Urothelium cell line (cell line): ENCODE measurements at places on chromosomes 2 and 18.

GRCh38 chr2:232927032-232927792 lies 57.1 kb downstream of the SNORC start:
- DNase-seq: no peak

DNA sequence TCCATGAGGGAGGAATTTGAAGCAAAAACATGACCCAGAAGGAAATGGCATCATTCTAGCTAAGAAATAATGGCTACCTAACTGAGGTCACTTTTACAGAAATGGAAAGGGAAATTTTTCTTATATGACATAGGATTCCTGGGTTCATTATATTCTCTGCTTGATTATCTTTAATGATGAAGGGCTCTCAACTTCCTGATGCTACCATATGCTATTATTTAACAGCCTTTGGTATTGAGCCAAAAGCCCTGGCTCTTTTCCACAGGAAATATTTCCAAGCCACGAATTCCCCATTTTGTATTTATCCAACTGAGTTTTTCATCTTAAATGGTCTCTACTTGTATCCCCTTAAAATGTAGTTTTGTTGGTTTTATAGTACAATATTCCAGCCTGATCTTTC lies 63.2 kb upstream of the NPAS2 start:
- no peak for DNase-seq

GRCh38 chr2:23599667-23600066 lies 214.7 kb downstream of the KLHL29 start:
- DNase-seq: no peak

- DNase-seq: no peak
Observed at GRCh38 chr2:96256611-96257113, 9.1 kb downstream of the TMEM127 start.

- no peak for DNase-seq
Observed at GRCh38 chr2:17658251-17658843, 95.3 kb downstream of the SMC6 start.

- DNase-seq: peak; percentile 82
Observed at GRCh38 chr18:12391487-12392165, 14.6 kb upstream of the AFG3L2 start.

DNA sequence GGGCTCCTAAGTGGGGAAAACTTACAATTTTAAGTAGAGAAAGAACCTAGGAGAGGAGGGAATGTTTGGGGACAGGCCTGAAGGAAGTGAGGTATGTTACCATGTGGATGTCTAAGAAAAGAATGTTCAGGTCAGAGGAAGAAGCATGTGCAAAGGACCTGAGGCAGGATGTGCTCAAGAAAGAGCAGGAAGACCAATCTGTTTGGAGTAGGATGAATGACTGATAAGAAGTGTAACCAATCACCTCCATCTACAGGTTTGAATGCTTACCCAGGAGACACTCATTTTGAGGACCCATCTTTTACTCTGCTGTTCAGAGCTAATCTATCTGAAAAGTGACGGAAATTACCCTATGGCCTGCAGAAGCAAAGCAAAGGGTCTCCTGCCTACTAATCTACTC lies 342.3 kb downstream of the ARHGAP15 start:
- DNase-seq: no peak

DNA sequence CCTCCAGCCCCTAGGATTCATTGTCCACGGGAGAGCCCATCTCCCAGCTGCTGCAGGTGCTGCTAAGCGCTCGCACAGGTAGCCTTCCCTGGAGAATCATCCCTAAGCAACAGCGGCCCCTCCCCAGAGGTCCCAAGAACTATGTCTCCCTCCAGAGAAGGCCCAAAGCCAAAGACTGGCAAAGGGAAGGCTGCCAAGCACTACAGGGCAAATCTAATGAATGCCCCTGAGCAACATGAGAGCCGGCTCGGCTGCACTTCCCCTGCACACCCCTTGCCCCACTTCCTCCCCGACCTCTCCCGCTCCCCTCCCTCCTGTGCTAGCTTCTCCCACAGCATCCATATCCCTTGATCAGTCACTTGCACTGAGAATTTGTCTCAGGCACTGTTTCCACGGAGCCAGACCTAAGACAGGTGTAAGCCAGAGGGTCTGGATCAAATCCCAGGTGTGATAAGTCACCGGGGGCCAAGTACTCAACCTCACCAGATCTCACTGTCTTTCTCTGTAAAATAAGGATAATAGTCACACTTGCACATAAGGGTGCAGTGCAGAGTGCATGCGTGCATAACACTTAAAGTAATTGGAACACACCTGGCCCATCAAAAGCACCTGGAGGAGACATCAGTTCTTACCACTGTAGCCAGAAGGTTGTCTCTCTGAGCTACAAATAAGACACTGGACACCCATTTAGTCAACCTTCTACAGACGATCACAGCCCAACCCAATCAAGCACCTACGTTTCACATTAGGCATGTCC lies 20.1 kb upstream of the COL6A3 start:
- DNase-seq: no peak

DNA sequence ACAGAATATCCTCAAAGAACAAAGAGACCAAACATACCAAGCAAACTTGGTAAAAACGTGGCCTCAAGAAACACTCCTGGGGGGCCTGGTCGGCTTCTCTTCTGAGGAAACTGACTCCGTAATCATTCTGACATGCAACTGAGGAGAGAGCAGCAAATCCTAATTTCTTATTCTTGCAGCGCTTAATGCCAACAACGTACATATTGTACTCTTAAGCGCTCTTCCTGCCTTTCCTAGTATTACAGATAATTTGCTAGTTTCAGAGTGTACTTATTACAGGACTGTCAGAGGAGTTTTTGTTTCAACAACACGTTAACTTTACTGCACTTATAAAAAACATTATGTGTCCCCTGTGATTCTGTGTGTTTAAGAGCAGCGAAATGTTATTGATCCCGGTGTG lies 64.9 kb downstream of the ZNF521 start:
- DNase-seq: no peak
